SHP77 (cell line): ENCODE measurements at places on chromosomes 2 and 18.
A peak's percentile ranks its signal among the peaks of the same experiment; 100 is the strongest.

- DNase-seq = no peak
Observed at GRCh38 chr2:28322051-28322450, 70.6 kb upstream of the FOSL2 start.

DNA sequence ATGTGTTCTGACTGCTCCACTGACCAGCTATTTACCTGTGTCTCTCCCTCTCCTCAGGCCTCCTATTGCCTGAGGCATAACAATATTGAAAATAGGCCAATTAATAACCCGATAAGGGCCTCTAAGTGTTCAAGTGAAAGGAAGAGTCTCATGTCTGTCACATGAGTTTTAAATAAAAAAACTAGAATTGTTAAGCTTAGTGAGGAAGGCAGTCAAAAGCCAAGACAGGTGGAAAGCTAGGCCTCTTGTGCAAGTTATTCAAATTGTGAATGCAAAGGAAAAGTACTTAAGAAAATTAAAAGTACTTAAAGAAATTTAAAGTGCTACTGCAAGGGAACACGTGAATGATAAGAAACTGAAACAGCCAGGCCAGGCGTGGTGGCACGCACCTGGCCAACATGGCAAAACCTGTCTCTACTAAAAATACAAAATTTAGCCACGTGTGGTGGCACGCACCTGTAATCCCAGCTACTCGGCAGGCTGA, 44.9 kb upstream of the TAF4B start:
- no peak for DNase-seq

DNA sequence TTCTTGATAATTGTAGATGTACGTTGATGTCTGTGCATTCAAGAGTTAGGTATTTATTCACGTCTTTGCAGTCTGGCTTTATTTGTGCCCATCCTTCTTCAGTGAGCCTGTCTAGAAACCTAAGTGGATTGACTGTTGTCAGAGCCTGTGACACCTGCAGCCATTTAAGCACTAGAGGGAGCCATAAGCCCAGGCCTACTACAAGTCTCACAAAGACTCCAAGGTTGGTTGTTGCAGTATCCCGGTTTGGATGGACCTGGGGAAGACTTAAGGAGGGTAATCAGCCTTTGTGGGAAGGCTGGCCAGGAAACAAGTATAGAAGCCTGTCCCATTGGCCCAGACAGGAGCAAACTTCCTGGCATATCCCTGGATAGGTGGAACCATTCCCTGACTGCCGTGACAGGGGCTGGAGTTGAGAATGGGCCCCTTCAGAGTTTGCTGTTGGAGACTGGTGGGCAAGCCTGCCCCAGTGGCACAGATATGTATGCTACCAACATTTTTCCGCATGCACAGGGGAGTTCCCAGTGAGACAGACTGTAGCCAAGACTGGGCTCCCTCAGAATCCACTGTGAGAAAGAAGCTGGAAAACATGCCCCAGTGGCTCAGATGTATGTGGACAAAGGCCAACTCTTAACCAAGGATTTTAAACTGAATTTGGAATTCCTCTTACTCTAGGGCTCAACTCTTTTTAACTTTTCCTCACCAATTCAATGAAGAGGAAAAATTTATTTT, 9.3 kb upstream of the LRRC30 start:
- DNase-seq = peak; percentile 44

DNA sequence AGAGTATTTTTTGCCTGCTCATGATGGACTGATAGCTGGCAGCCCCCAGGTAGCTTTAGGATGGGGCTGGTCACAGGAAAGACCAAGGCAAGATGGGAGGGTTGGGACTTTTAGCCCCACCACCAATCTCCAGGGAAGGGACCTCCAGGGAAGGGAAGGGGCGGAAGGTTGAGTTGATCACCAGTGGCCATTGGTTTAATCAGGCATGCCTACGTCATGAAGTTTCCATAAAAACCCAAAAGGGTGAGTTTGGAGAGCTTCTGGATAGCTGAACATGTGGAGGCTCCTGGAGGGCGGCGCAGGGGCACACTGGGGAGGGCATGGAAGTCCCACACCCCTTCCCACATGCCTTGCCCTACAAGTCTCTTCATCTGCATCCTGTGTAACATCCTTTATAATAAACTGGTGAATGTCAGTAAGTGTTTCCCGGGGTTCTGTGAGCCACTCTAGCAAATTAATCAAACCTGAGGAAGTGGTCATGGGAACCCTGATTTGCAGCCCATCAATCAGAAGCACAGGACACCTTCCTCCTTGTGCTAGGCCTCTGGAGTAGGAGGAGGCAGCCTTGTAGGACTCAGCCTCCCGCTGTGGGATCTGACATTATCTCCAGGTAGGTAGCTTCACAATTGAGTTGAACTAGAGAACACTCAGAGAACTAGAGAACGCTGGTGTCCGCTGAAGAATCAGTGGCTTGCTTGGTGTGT, 30.3 kb downstream of the RAB31 start:
- DNase-seq = no peak

DNA sequence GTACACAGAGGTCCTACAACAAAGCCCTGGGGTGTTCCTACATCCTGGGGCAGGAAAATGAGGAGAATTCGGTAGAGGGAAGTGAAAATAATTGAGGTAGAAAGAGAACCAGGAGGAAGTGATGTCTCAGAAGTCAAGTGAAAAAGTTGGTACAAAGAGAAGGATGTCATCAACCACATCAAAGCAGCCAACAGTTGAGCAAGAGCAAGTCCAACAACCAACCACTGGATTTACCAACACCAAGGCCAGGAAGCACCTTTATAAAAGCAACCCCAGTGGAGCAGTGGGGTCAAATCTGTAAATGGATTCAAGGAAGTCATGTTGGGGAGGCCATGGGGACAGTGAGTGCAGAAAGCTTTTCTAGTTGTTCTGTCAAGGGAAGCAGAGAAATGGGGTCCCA, 360.4 kb downstream of the ZNF516 start:
- no peak for DNase-seq

DNA sequence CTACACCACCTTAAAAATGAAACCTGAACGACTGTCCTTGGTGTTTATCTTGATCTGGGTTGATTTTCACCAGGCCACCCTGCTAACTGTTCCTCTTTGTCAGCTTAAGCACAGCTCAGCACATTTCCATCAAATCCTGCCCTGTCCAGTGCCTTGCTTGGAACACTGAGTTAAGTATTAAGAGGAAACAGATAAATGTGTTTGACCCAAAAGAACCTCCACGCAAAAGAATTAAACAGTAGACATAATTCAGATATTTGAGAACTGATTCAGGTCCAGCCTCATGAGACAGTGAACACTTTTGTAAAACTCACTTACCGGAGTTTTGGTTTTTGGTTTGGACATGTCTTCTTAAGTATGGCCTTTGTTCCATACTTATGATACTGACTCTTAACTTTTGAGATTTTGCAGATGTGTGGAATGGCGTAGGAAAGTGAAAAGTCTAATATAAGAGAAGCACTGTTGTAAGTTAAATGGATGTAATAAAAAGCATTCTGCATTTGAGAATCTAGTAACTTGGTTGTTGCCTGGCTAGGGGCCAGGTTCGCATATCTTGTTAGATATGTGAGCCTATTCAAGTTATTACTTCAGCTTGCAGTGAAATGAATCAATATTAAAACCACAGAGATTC, 88.9 kb upstream of the SERPINE2 start:
- DNase-seq = no peak

DNA sequence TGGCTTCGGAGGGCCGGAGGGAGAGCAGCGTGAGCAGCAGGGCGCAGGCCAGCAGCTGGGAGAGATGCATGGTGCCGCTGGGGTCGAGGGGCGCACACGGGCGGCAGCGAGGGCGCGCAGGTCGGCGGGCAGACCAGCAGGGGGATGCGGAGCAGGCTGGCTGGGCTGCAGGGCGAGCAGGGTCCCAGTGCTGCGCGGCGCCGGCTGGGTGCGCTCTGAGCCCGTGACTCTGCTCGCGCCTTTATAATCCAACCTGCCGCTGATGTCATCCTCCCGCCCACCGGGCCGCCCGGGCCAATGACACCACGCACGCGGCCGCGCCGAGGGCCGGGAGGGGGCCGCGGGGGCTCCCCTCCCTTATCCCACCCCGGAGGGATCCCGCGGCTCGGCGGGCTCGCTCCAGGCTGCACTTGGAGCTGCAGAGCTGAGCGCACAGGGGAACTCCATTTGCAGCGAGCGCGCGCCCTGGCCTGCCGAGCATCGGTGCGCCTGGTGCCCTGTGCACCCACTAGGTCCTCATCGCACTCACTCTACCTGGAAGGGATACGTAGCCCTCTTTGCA, at the start of gene NPPC:
Gene NPPC, minus strand, starts transcription at position 217 of the 562 bp plus-strand sequence. Its CDS starts 147 bp downstream, at position 70.
- peak; percentile 29 for DNase-seq

DNA sequence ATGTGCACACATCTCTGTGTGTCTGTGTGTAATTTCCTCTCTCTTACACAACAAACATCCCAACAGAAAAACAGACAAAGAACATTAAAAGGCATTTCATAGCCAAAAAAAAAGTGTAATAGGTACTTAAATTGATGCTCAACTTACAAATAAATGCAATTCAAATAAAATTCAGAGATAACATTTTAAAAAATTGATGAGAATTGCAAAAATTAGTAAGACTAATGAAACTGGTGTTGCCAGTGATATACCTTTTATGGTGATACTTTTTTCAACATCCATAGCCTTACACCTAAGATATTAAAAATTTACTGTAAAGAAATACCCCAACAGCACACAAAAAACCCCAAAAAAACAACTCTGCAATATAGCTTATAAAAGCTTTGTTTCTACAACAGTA, 76.0 kb downstream of the SS18 start:
- no peak for DNase-seq

DNA sequence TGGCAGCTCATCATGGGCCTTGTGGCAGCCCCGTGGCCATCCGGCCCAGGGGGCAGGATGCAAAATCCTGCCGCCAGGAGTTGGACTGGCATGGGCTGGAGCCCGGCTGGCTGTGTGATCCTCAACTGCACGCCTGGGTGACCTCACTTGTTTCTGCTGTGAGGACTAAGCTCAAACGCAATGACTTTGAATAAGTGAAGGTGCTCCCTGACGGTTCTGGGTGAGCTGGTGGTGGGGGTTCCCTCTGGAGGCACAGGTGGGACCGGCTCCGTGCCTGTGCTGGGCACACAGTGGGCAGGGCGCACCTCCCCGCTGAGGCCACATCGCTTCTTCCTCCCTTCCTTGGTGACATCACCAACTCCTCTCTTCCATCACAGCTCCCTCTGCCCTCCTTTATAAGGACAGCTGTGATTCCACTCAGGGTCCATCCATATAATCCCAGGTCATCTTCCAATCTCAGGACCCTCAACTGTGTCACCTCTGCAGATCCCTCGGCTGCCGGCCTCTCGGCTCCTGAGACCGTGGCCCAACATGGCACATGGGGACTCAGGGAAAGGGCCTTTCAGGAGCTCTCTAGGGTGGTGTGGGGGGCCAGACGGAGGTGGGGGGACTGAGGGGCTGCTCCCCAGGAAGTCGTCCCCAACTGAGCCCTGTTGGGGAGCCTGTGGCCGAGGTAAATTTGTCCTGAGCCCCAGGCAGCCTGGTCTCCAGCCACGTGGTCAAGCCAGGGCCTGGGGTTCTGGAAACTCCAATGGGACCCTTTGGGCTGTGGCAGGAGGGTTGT, 75.5 kb upstream of the ODC1 start:
- DNase-seq = no peak

DNA sequence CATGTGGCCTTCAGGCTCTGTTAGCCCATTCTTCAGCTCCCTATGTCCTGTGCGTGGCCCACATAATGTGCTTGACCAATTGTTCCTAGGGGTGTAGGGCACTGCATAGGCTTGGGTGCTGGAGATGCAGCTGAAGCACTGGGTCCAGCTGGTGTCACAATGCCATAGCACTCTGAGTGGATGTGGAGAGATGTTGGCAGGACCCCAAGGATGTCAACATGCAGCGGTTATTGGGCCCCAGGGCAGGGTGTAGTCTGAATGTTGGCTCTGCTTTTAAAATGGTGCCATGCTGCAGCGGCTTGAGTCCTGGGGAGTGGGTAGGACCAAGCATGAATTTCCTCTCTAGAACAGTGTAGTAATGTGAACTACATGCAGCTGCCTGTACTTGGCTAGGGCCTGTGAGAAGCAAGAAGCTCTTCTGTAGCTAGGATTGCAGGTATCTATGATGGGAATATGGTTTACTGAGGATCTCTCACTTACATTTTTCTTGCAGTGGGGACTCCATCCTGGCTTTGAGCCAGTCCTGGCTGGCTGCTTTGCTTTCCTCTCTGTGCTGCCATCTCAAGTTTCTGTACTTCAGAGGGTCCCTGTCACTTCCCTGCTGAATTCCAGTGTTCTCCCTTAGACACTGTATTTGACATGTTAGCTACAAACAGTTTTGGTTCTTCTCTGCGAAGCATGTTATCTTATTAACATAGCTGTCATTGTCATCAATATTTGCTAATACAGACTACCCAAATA, 148.4 kb downstream of the CSRNP3 start:
- peak; percentile 47 for DNase-seq

DNA sequence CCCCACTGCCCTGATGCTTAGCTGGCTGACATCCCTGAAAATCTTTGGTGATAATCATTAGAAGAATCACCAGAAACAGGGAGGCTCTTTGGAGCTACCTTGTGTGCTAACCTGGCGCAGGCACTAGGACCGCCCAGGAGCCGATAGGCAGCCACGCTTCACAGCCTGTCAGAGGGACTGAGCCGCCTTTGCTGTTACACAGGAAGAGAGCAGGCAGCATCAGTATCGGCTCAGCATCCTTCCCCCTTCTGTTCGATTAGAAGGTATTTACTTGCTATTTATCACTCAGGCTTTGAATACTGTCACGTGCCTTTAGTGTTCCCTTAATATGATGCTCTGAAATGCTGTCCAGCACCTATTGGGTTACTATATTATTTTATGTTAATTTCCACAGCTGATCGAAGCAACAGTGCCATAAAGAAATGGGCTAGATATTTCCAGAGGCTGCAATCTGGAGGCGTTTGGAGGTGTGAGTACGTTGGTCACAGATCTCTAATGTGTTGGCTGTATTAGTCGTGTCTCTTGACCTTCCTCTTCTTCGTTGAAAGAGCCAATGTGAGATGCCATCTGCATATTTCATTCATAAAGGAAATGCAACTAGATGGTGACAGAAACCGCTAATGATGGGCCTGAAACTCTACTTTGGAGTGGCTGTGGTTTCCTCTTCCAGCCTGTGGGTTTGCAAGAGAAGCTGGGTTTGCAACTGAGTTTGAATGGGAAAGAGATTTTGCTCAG, 110.4 kb upstream of the RAB27B start:
- no peak for DNase-seq

- DNase-seq = no peak
Observed at GRCh38 chr18:56651771-56652092, 573 bp downstream of the WDR7 start.

DNA sequence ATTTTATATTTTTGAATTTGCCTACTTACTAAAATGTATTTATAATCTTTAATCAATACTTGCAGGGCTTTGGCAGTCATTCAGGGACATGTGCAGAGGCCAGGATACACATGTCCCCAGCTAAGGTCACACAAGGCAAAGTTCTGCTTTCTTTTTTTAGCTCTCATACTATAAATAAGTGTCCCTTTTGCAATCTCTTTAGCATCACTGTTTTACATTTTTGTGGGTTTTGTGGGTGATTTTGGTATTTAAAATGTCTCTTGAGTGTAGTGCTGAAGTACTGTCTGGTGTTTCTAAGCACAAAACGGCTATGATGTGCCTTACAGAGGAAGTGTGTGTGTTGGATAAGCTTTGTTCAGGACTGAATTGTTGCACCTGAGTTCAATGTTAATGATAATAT, 309.0 kb upstream of the GULP1 start:
- DNase-seq = no peak
